Fibroblast of skin of right quadriceps (primary cell): ENCODE measurements at places on chromosomes 16 and 17.

GRCh38 chr16:11585460-11586377 is 1.0 kb downstream of the LITAF start:
- DNase-seq: no peak

DNA sequence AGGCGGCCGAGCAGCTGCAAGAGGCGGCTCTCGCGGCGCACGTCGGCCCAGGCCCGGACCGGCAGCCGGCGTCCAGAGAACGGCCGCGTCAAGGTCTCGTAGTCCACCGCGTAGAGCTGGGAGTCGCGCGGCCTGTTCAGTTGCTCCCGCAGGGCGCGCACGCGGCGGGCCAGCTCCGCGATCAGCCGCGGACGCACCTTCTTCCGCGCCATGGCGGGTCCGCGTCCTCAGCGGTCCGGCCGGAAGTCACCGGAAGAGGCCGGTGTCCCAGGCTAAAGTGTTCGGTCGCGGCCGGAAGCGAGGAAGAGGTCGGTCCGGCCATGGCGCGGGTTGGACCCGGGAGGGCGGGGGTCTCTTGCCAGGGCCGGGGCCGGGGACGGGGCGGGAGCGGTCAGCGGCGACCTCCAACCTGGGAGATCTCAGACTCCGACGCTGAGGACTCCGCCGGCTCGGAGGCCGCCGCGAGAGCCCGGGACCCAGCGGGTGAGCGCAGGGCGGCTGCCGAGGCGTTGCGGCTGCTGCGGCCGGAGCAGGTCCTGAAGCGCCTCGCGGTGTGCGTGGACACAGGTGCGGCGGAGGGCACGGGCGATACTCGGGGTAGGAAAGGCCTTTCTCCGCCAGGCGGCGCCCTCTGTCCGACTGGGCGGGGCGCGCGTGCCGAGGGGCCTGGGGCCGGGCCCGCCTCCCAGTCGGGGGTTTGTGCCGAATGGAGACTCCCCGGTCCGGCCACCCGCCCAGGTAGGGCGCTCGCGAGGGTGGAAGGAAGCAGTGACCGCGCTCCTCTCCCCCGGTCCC is at the start of gene MRPS34:
Gene MRPS34 (minus strand): TSS at position 227 of the 795 bp plus-strand sequence. CDS start 15 bp downstream, at position 212.
- peak; percentile 78 for DNase-seq

DNA sequence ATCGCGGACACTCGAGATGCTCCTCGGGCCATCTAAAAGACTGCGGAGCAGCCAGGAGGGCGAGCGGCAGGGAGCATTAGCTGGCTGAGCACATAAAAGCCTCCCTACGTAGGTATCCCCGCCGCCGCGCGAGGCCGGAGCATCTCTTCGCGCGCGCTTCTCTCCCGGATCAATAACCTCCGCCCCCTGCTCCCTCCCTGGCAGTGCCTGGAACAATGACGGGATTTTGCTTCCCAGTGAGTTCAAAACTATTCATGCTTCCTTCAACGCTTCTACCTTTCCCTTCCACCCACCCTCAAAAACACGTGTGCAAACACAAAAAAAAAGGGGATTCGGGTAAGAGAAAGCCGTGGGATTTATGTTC is 984 bp downstream of the CENPV start:
- DNase-seq: peak; percentile 44

DNA sequence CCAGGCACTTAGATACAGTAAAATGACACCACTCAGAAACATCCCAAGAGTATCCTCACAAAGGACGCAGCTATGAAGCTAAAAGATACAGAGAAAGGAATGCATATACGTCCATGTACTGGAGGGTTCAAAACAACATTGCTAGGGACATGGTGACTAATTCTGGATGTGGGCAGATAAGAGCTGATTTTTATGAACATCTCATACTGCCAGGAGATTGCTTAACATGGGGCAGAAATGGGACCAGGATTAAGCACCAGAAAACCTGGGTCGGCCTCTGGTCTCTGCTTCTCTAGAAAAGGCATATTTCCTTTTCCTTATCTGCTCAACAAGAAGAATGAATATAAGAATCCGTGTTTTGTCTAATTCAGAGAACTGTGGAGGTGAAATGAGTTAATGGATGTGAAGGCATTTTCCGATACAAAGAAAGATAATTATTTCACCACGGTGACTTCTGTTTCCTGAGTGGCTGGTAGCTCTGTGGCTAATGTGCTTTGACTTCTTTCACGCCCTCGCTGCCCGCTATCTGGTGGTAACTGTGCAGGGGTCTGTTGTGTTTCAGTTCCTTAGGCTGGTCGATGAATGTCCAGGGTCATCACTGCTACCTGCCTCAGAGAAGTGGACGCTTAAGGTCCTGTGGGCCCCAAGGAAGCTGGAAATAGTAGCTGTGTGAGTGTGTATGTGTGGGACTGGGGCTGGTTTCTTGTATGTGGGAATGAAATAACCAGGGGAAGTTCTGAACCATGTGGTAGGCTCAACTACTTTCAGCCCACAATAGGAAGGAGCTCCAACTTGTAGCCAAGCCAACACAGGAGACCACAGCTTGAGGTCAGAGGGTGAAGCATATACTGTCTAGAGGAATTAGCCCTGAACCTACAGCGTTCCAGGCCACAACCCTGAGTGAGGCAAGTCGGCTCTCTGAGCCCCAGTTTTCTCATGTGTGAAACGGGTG is 15.8 kb upstream of the CCL5 start:
- no peak for DNase-seq

DNA sequence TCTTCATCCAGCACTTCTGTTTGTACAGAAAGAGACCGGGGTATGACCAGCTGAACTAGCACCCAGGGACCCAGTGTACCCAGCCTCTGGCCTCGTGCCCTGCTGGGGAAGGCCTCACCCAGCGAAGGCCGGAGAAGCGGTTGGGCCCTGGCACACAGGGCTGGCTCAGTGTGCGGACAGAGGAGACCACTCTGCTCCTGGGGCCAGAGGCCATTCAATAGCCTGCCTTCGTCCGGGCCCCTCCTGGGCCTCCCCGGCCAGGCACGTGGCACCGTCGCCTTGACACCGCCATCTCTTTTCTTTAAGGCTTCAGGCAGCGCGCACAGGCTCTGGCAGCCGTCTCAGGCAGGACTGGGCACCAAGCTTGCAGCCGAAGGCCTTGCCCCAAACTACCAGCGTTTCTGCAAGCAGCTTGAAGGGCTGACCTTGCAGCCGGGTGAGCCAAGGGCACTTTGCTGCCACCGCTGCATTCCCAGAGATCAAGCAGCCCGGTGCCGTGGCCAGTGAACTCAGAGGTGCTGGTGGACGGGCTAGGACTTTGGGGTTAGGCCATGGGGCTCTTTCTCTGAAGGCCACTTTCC is 8.0 kb downstream of the TAX1BP3 start:
- no peak for DNase-seq

DNA sequence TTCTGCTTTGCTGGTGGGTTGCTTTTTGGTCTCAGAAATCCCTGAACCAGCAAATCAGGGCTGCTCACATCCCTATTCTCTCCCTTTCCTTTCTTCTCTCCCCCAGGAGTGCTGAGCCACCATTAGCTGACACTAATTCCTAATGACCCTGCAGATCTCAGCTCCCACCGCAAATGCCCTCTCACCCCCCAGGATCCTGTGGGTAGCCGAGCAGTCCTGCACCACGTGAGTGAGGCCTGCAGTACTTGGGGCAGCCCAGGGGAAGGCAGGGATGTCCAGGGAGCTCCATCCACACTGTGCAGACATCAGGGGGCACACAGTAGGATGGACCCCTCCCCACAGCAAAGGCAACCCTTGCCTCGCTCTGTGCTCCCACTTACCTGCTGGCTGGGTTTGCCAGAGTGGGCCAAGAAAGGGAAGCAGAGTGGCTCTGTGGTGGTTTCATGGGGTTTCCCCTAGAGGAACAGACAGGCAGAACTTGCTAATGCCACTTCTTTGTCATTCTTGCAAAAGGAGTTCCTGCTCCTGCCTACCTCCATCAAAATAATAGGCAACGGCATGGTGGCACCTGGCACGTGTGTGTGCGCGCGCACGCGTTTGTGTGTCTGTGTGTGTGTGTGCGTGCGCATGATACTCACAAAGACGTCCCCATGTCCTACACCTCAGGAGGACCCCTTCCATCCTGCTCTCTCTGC is 135.6 kb downstream of the GAS7 start:
- DNase-seq: no peak

DNA sequence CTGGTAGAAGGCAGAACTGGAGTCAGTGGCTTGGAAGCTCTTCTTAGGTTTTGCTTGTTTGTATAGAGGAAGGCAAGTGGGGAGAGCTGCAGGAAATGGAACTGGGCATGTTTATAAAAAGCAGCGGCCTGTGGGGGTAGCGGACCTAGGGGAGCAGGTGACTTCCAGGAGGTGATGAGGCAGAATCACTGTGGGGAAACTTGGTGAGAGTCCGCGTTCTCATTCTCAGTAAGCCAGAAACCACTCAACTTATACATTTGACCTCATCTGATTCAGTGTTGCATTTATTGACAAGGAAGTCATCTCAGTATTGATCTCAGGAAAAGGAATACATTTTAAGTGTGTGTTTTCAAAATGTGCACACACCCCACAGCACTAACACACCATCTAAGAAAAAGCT is 299.8 kb downstream of the CNTNAP4 start:
- no peak for DNase-seq

- DNase-seq: no peak
These were observed 839 bp downstream of the PLD2 start for GRCh38 chr17:4807605-4808377.

DNA sequence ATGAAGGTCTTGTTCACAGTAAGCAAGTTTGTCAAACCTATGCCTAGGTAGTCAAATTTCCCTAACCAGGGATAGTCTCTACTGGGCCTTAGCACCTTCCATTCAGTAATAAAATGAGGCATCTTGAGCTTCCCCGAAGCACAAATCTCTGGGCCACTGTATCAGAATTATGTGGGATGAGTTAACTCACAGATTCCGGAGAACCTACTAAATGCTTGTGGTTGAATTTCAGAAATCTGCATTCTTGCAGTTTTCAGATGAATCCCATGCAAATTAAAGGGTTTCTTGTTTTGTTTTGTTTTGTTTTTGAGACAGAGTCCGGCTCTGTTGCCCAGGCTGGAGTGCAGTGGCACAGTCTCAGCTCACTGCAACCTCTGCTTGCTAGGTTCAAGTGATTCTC is 478.8 kb upstream of the HSBP1 start:
- DNase-seq: peak; percentile 40

- no peak for DNase-seq
These were observed 36.7 kb downstream of the CMIP start for GRCh38 chr16:81481207-81481821.

- no peak for DNase-seq
These were observed 8.9 kb downstream of the METTL22 start for GRCh38 chr16:8630255-8630953.

DNA sequence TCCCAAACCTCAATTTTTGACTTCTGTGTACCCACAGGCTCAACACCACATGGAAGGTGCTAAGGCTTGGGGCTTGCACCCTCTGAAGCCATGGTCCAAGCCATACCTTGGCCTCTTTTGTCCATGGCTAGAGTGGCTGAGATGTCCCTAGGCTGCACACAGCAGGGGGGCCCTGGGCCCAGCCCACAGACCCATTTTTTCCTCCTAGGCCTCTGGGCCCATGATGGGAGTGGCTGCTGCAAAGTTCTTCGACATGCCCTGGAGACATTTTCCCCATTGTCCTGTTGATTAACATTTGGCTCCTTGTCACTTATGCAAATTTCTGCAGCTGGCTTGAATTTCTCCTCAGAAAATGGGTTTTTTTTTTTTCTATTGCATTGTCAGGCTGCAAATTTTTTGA is 47.0 kb downstream of the TBC1D26 start:
- DNase-seq: no peak
